Aorta (tissue), 5 donors: ENCODE measurements at places on chromosomes 13 and 19. TPM values are rescaled to one million over a fixed set of nuclear protein-coding genes. Genes with fewer than 3 reads are reported as not detected.

Gene GNA15
- 12.5 TPM for total RNA-seq

DNA sequence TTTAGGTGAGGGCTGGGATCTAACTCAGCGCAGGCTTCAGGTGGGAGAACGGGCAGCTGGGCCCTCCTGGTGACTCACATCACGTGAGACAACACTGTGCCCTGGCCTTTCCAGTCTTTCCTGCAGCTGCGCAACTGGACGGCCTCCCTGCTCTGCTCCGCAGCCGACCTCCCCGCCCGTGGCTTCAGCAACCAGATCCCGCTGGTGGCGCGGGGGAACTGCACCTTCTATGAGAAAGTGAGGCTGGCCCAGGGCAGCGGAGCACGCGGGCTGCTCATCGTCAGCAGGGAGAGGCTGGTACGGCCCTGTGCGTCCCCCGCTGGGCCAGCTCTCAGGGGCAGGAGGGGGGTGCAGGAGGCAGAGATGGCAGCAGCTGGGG is 8.8 kb downstream of the SPPL2B start:
- no peaks in the 10 kb centered on the region for H3K27me3 ChIP-seq
- no peak overlapping the region for H3K4me3 ChIP-seq
- no peak for DNase-seq
- H3K4me1 ChIP-seq = no peaks in the 10 kb centered on the region

- no peaks in the 10 kb centered on the region for H3K4me1 ChIP-seq
- no peak overlapping the region for H3K4me3 ChIP-seq
- no peaks in the 10 kb centered on the region for H3K27me3 ChIP-seq
- H3K27ac ChIP-seq = no peak overlapping the region
- H3K36me3 ChIP-seq = no peaks in the 10 kb centered on the region
These were observed 25.3 kb upstream of the MAB21L1 start for GRCh38 chr13:35501661-35502235.

DNA sequence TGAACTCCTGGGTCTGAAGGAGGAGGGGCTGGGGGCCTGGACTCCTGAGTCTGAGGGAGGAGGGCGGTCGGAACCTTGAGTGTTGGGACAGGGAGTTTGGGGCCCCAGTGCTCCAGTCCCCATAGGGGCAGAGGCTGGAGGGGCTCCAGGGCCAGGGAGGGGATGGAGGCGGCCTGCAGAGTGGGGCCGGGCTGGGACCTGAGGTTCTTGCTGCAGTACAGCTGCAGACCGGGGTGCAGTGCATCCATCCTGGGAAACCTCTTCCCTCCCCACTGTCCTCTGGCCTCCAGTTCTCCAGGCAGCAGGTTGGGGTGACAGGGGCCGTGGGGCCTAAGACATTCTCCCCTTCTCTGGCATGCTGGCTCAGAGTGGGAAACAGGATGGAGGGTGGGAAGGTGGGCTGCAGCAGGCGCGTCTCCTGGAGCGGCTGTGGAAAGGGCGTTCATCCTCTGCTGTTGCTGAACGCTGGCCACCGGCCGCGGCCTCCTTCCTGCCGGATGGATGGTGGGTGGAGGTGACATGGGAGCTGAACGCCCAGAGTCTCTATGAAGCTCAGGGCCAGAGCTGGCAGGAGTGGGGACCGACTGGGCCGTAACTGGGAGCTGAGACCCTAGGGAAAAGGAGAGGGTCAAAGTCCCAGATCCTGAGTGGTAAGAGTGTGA is 1.6 kb downstream of the BRSK1 start:
- no peak for DNase-seq
- H3K36me3 ChIP-seq = no peaks in the 10 kb centered on the region
- no peak overlapping the region for H3K27ac ChIP-seq
- no peaks in the 10 kb centered on the region for H3K4me1 ChIP-seq
